ENCODE measurements at places on chromosomes 5 and 9.

- no peak for DNase-seq
These were observed 23.4 kb upstream of the GFPT2 start for GRCh38 chr5:180376511-180376910.

- DNase-seq = no peak
These were observed 11.5 kb upstream of the PRRX2 start for GRCh38 chr9:129653823-129654553.

GRCh38 chr9:93276973-93277372 is 93.0 kb downstream of the WNK2 start:
- no peak for DNase-seq

DNA sequence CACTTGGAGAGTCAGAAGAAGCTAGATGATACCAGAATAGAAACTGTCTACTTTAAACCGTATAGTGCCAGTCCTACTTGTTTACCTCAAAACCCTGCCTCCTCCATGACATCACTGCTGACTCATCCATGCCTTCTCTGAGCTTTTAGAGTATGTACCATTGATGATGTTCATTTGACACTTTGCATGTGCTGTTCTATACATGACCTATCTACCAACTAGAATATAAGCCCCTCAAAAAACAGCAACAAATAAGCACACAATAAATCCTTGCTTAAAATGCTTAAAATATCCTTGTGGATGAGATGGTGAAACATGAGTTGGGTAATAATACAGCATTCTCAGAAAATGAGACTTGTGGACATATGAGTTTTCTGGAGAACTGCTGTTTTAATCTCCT is 2.6 kb downstream of the CTNNAL1 start:
- peak; percentile 10 for DNase-seq

- DNase-seq = no peak
These were observed 10.0 kb upstream of the GRIN1 start for GRCh38 chr9:137128862-137129455.

DNA sequence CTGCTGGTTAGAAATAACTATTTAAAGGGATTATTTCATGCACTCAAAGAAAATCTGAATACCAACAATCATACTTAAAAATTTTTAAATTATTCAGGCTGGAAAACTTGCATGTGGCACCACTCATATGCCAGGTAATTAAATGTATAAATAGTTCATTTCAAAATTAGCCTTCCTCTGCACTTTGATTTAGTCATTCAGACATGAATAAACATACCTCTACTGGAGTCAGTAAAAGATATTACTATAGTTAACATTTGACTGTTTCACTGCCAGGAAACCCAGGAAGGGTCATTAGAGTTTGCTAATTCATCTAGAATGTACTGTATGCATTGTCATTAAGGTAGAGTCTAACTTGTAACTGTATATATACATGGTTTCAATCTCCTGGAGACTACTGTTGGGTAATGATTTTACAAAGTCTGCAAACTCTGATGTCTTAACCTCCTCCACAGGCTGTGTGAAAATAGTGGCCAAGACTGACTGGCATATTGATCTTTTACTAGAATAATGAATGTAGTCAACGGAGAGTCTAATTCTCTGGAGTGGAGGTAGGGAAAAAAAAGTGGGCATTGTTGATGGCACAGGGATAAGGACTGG is 43.7 kb downstream of the TEX10 start:
- no peak for DNase-seq

DNA sequence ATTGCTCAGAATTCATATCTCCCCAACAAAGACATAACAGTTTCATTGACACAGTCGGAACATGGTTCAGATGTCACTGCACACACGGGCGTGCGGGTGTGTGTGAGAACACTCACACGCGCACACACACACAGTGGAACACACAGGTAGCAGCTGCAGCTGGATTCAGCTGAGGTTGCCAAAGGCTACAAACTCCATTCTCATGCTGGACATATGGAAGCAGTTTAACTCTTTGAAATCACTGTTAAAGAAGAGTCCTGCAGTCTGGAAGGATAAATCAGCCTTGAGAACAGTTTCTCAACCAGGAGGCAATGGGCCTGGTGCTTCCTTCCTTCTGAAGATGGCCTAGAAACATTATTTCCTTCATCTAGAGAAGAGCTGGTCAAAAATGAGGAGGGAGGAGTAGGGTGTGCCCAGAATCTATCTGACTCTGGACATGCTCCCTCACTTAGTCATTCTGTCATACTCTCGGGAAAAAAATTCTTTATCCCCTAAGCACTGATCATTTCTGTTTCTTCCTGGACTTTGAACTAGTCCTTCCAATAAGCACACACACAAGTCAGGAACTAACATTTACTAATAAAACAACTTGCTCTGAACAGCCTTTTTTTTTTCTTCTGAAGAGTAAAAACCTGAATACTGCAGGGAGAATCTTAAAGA is 160.6 kb downstream of the ZDHHC21 start:
- DNase-seq = no peak

DNA sequence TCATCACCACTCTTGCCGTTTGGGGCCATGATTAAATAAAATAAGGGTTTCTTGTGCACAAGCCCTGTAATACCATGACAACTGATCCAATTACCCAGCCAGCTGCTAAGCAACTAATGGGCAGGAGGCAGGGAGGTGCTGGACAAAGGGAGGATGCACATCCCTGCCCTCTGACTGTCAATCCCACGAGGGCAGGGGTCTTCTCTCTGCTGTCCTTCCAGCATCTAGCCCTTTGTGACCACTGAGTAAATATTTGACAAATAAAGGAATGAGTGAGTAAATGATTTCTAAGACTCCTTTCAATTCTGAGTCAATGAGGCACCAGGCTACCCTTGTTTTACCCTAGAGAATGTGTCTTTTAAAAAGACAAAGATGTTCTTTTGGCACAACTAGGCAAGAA is 247.1 kb downstream of the SYK start:
- DNase-seq = no peak

DNA sequence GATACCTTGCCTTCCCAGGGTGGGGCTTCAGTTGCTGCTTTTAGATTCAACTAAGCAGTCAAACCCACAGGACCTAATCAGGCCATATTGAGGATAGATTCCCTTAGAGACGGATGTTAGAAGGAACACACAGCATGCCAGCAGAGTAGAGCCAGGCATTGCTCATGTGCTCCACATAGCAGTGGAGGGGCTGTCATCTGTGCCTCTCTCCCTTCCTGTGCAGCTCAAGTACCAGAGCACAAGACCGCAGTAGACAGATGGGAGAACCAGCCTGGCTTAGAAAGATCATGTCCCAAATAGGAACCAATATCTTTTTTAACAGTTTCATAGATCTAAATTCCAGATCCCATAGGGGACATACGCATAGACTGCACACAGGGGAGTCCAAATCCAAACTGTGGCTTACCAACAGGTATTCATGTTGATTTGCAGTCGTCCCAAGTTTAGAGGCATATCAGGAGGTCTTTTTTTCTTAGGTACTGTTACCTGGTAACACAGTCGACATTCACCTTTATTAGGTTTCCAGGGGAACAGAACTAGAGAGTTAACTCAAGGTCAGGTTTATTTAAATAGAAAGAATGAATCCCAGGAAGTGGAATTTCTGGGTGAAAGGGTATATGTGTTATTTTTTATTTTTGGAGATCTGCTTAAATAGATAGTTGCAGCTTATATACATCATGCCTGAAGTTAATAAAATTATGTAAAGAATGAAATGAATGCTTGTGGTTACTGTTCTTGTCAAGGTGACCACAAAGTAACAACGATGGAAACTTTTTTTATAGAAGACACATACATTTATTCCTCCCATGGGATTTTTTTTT is 43.5 kb upstream of the PCAT7 start:
- DNase-seq = no peak

DNA sequence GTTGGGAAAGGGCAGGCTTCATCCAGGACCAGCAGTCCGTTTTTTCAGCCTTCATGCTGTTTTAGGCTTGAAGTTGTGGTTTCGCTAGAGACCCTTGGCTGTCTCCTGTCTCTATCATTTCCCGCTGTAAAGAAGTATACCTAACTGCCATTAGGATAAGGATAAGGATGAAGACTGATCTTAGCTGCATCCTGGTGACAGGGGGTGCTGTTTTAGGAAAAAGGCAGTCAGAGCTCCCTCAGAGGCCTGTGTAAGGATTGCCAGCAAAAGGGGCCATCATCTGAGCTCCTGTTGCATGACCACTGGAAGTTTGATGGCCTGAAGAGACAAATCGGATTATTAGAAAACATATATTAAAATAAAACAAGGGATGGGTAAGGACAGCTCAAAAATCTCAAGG is 64.8 kb upstream of the FGF10 start:
- DNase-seq = no peak

DNA sequence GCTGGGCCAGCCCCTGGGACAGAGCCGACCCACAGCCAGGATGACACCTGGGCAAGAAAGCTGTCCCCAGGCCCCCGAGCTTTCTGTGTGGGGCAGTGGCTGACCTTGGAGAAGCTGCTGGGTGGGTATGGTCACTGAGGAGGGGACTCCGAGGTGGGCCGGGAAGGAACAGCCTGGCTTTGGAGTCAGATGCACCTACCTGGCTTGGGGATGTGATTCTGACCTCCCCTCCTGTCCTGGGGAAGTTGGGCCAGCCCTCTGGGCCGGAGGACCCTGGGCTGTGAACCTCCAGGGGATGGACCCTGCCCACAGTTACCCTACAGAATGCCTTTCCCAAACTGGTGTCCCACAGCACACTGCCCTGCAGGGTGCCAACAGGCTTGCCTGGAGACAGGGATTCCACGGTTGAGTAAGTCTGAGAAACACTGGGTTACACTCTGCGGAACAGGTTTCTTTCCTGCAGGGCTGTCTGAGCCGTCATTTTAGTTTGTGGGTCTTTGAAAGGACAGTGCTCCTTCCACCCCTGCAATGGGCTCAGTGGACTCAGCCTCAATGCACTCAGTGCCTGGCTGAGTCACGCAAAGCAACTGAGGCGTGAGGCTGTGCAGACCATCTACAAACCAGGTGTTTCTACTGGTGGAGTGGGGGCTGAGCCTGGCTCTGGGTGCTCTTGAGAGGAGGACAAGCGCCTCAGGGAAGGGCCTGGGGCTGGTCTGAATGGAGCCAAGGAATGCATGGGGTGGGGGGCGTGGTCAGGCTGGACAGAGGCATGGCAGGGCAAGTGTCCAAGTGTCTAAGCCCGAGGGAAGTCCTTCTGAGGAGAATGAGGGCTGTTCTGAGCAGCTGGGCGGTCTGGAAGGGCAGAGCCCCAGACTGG is 41.3 kb upstream of the PHYKPL start:
- no peak for DNase-seq

GRCh38 chr5:4479426-4479825 is 660.7 kb upstream of the ADAMTS16 start:
- no peak for DNase-seq

DNA sequence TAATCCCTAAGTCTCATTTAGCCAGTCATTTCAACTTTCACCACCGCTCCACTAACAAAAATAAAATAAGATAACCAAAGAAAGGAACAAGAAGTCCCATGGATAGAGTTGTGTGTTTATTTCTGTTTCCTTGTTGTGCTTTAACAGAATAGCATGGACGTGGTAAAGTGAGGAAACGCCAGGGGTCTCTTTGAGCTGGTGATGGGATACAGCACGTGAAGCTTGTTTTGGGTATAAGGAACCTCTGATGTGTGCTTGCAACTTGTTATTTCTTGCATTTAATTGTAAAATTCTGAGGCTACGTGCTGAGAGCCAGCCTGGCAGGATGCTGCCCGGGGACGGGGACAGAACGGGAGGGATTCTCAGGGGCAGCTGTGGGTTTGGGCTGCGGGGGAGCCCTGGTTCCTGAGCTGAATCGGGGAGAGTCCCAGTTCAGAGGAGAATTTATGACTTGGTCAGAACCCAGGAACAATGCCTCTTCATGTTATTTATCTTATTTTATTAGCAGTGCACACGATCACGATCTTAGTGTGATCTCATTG is 63.4 kb downstream of the ANKRD33B start:
- DNase-seq = no peak

- no peak for DNase-seq
These were observed 79.1 kb downstream of the UGCG start for GRCh38 chr9:111975709-111976108.

DNA sequence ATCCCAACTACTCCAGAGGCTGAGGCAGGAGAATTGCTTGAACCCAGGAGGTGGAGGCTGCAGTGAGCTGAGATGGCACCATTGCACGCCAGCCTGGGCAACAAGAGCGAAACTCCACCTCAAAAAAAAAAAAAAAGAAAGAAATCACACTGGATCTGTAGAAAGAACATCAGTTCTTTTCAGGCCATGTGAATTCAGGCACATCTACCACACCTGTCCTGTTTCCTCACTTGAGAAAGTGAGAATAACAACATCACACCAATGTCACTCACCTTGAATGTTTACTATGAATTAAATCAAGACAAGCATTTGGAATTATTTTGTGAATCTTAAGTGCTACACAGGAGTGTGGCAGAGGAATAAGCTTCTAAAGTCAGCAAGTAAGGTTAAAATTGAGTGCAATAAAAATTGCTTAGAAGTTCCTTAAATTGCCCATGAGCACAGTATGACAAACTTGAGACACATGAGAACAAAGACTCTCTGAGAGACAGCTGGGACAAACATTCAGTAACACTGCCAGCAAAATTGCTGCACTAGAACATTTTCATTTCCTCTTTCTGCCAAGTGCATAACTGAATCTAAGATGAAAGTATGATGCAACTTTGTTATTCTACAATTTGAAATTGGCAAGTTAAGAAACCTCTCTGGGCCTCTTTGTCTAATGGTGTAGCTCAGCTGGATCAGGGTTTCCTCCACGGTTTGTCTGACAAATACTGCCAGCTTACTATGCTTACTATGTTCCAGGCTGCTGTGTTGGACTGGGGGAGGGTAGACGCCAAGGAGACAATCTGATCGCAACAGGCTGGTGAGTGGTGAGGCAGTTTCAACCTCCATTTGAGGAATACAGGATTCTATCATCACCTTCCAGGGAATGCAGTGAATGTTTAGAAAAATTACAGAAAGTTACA is 1.9 kb upstream of the RIC1 start:
- DNase-seq = no peak

DNA sequence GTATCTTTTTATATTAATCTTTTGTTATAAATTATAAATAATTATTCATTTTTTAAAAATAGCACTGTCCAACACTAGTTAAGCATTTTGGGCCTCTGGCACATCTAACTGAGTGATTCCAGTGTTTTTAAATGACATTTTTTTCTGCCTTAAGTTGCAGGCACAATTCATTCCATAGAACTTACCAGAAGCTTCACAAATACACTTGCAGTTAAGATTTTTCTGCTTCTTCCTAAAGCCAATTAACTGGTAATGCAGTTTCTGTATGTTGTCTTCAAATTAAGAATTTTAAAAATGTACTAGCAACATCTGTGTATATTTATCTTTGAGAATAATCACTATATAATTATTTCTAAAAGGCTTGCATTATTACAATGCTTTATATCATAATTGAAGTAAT is 11.2 kb upstream of the NFIB start:
- DNase-seq = no peak

GRCh38 chr9:136062657-136063439 is 32.2 kb downstream of the NACC2 start:
- no peak for DNase-seq

- DNase-seq = no peak
These were observed 169.9 kb downstream of the CTNND2 start for GRCh38 chr5:11734369-11734768.

DNA sequence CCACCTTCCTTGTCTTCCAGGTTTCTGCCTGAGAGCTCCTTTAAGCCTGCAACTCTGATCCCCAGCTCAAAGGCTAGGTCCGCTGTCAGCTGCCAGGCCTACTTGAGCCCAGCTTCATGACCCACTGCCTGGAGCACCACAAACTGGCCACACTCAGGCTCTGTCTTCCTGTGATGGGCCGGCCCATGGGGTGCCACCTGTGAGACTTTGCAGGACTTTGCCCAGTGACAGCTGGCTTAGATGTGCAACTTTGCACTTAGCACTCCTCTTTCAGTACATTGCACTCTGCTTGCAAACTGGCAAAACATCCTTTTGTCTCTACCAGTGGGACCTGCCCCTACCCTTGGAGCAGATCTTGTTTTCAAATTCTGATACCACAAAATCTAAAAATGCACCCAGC is 311.5 kb upstream of the PDE4D start:
- DNase-seq = no peak
